Neural progenitor cell (in vitro differentiated cells): ENCODE measurements at places on chromosomes 3 and 15. TPM values are rescaled to one million over a fixed set of nuclear protein-coding genes. Genes with fewer than 3 reads are reported as not detected.

GRCh38 chr15:82309802-82310201 lies 39.5 kb downstream of the GOLGA6L10 start:
- no peak for DNase-seq

DNA sequence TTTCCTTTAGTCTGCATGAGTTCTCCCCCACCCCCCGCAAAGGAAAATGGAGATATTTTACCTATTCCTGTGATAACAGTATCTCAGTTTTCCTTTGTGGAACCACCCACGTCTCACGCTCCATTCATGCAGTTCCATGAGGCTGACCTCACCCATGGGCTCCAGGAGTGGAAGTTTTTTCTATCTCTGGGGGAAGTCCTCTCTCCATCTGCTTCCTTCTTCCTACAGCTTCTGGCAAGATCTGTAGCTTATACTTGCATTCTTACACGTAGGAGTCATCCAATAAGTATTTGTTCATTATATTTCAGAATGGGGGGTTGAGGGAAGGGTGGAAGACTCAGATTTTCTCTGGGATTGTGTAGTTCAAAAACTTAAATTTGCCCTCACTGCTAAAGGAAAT lies 5.8 kb upstream of the GLCE start:
- DNase-seq, result no peak

DNA sequence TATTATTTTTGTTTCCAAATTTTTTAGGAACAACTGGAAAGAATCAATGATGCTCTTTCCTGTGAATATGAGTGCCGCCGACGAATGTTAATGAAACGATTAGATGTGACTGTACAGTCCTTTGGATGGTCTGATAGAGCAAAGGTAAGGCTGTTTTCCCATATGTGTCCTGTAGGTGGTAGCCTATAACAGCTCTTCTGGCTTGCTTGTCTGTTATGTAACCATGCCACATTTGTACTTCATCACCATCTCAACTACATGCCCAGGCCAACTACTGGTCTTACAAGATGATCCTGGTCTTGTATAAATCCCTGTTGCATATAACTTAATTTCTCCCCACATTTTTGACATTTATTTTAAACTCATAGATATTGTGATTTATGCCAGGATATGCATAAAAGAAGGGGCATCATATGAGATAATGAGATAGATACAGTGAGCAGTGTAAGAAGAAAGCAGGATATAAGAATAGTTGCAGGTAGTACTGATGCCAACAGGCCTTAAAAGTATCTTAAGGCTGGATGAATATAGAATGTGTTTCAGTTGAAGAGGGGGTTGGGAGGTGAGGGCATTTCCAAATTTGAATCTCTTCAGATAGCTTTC lies 20.3 kb downstream of the FAM98B start:
- peak; percentile 68 for DNase-seq

DNA sequence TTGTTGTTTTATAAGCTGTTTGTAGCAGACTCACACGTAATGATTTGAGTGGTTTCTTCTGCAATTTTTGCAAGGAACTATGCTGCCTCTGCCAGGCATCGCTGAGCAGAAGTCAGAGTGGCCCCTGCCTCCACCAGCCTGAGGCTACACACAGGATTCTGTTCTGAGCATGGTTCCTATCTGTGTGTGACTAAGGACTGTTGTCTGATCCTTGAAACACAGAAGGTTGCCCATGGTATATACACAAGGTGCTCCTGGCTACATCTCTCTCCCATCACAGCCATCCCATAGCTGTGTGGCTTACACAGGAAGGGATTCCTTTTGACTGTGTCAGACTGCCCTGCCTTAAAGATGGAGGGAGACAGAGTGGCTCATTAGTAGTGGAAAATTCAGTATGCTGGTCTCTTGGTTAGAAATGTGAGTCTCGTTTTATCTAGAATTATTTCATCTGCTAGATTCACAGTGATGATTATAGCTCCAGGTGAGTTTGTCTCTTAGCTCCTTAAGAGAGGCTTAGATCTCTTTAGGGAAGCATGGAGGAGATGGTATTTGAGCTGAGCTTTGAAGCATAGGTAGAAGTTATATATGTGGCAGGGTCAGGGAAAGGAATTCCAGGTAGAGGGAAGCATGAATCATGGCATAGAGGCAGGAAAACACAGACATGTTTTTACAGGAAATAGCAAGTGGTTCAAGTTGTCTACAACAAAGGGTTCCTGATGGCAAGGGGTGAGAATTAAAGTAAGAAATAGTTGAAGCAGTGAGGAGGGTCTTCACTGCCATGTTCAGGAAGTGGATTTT lies 37.5 kb downstream of the SNAPC5 start:
- DNase-seq, result no peak

The SST gene
- total RNA-seq, result not detected in 2 replicates

The HHLA2 gene
- not detected in 2 replicates for total RNA-seq
